ENCODE measurements at places on chromosomes 6 and 20.

DNA sequence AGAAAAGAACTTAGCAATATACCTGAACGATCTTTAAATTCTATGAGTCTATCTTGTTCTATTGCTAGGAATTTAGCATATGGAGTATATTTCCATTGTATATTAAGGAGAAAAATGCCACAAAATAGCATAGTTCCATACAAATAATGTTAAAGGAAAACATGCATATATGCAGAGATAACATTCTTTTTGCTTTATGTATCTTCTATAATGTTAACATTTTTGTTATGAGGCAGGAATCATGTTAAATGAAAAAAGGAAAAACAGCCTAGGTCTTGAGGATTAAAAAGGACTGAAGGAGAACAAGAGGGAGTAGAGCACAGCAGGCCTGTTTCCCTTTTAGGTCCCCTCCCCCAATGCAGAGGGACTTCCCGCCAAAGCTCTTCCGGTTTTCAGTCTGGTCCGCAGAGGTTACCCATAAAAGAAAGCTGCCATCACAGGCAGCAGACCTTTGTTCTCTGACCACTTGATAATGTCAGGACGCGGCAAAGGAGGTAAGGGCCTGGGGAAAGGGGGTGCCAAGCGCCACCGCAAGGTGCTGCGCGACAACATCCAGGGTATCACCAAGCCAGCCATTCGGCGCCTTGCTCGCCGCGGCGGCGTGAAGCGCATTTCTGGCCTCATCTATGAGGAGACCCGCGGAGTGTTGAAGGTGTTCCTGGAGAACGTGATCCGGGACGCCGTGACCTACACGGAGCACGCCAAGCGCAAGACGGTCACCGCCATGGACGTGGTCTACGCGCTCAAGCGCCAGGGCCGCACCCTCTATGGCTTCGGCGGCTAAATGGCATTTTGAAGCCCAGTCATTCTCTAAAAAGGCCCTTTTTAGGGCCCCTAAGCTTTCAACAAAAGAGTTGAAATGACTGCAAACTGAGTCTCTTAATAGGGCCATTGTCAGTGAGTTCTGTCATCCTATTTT is 108.4 kb upstream of the PRSS16 start:
- DNase-seq, result no peak

DNA sequence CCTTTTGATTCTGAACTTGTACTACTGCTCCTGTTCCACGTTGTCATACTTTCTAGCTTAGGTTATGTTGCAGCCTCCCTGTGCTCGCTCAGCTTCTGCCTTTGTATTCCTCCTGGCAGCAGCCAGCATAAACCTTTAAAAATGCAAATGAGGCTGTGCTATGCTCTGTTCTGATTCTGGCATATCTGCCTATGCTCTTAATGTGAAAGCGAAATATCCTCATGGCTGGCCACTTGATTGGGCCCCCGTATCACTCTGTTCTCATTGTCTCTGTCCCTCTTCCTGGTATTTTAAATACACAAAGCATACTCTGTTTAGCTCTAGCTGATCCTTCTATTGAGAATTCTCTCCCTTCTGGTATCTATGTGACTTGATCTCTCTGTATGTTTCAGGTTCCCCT is 139.0 kb downstream of the JARID2 start:
- peak; percentile 42 for DNase-seq

GRCh38 chr20:61440548-61441055 is 188.5 kb downstream of the CDH4 start:
- no peak for DNase-seq

- DNase-seq, result no peak
Measured at GRCh38 chr20:50043573-50044352, 61.0 kb downstream of the SNAI1 start.

DNA sequence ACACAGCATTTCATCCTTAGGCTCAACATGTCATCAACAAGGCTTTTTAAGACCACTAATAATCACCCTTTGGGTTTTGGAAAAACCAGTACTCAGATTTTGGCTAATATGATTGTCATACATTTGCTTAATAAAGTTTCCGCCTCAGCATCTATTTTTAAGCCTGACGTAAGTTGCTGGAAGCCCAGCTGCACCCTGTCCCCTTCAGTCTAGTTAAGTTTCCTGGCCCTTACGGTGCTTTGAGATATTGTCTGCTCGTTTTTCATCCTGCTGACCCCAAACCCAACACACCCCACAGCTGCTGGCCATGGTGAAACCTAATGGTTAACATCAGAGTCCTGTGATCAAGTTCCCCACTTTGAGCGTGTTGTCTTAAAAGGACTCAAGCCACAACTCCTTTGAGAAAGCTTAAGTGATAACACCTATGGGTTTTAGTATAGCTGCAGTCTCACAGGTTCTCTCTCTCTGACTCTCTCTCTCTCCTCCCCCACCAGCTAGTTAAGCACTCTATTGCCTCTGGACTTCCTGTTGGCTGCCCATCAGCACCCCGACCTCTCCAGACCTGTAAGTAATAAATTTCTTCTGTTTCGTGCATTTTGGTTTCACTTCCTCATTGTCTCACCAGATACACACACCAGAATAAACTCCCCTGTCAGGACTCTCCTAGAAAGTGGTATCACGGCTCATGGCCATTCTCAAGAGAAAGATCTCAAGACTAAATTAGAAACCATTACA is 802.0 kb downstream of the C6orf118 start:
- DNase-seq, result no peak

DNA sequence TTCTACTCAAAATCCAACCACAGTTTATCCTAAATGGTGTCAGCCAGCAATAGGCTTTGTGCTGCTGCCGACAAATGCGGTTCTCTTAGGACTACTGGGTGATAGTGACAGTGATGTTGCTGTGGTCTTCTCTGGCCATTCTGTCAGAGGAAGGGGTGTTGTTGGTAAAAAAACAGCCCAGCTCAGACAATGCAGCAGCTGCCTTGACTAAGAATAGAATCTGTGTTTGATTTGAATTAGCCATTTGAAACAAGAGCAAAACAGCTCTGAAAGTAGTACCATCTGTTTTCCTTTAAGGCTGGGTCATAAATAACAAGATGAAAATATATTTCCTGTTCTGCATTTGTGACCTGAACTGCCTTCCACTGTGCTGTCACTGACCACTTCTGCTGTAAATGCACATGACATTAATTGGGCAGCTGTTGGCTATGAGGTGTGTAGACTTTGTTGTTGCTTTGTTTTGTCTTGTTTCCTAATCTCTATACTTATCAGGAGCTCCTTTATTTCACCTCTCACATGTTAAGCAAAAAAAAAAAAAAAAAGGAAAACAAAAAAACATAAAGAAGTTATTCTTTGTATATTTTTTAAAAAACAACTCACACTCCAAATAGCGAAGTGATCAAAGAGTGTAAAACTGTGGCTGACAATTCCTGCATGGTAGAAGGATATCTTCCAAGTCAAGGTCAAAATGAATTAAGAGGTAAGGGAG is 497.8 kb upstream of the ARID1B start:
- peak; percentile 45 for DNase-seq

- DNase-seq, result no peak
Measured at GRCh38 chr6:56291302-56291917, 44.0 kb upstream of the COL21A1 start.

DNA sequence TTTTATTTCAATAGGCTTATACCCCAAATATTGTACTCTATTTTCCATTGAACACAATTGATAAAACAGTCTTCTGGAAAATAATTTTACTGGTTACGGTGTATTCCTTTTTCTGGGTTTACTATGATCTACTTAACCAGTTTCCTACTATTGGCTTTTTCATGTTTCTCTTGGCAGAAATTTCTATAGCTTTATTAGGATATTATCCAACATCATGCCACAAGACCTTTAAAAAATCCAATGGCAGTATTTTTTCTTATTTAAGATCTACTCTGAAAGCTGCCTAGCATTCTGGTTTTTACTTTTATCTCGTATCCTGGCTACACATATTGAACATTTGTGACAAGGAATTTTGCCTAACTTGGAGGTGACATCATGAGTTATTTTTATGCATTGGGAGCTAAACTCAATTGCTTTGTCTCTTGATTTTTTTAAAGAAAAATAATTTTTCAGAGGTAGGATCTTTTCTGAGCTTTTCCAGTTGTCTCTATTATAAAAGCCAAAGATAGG is 45.5 kb downstream of the SLC9A8 start:
- no peak for DNase-seq
